ENCODE measurements at places on chromosomes 16 and 17.

DNA sequence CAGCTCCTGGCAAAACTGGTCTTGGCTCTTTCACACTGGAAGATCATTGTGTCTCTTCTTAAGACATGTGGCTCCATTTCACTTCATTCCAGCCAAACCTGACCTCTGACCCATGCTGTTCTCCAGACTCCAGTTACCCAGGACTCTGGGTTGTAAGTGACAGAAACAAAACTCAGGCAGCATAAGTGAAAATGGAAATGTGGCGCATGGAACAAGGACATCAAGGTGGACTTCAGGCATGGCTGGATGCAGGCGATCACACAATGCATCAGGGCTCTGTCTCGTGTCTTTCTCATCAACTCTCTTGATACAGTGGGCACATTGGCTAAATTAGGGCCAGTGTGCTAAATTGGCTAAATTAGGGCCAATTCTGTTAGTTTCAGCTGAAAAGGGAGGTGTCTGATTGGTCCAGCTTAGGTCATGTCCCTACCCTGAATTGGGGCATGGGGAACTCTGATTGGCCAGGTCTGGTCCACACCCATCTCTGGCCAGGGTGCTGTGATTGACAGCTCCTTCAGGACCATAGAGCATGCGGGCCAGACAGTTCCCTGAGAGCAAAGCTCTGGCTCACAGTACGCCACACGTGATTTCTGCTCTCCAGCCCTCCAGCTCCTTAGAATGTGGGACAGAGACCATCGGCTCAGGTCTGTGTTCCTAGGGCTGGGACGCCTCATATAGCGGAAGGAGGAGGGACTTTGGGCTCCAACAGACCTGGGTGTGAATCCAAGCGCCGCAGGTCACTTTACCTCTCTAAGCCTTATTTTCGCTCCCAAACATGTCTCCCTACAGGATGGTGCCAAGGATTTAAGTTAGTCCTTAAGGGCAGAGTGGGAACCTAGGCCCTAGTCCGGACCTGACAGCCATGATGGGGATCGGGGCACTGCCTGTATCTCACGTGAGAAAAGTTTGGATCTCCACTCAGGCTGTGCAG lies 17.5 kb downstream of the SOCS1 start:
- DNase-seq = no peak

- no peak for DNase-seq
Measured at GRCh38 chr17:59858167-59858816, 34.5 kb downstream of the TUBD1 start.

- no peak for DNase-seq
Measured at GRCh38 chr17:55124730-55125360, 139.9 kb upstream of the HLF start.

DNA sequence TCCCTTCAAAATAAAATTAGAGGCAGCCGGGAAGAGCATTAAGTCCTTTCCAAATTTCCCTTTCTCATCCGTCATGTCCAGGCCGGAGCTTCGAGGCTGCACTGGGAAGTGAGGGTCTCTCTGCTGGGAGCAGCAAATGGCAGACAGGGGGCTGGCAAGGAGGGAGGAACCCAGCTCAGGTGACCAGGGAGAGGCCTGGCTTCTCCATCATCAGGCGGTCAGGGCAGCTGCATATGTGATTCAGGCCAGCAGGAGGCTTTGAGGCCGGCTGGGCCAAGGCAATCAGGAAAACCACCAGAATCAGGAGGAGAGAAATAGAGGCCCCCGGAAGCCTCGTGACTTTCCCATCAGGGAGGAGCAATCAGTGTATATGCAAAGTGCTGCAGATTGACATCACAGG lies 85.0 kb upstream of the RPL38 start:
- no peak for DNase-seq

GRCh38 chr17:1137465-1137894 lies 42.3 kb downstream of the ABR start:
- no peak for DNase-seq
